ENCODE measurements at places on chromosomes 4 and X. TPM values are rescaled to one million over a fixed set of nuclear protein-coding genes. Genes with fewer than 3 reads are reported as not detected.

- no peak for DNase-seq
These were observed 19.1 kb upstream of the TEX13B start for GRCh38 chrX:108001218-108001814.

- DNase-seq: peak; percentile 10
These were observed 25.0 kb downstream of the COL4A5 start for GRCh38 chrX:108464604-108465003.

NPY1R gene
- total RNA-seq: 0.03 TPM

DNA sequence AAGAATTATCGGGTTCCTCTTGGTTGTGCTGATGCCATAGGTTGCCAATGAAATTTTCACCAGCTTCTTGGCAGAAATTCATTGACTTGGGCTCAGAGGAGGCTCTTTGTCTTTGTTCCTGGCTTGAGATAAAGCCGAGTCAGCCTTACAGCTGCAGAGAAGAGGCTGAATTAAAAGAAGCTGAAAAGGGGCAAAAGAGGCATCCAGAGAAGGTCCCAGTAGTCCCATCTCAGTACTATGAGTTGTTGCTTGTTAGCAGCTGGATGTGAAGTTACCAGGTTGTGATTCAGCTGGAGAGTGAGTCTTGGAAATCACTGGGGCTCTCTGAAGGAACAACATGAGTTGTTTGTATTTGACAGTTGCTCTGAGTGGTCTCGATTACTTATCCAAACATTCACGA is 59.7 kb downstream of the SMAD1 start:
- DNase-seq: no peak

DNA sequence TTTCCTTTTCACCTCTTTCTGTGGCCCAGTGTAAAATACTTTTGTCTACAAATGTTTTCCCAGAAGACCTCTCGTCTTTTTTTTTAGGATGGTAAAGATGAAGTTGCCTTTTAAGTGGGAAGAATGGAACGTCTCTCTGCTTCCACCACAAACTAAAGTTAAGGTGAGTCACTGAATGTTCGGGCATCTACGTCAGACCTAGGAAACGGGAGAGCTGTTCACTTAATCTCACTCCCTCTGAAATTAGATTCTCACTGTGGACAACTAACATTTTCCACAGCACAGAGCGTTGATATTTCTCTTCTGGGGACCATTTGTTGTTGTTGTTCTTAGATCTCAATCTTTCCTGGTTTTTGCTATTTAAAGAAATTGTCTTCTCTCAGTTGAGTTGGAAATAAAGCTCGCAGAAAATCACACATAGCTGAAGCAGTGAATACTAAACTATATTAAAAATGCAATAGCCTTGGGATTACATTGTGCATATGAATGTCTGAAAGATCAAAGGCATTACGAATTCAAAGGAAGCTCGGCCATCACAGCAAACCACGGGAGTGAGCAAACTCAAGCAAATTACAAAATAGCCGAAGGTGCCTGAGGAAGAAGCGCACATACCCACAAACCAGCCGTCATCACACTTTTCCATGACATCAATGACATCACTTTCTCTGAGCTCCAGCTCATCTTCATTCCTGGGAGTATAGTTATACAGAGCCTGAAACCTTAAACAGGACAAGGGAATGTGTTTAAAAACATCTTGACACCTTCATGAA is 53.9 kb upstream of the PDLIM3 start:
- DNase-seq: no peak

SYP gene
- 0.63 TPM for total RNA-seq

DNA sequence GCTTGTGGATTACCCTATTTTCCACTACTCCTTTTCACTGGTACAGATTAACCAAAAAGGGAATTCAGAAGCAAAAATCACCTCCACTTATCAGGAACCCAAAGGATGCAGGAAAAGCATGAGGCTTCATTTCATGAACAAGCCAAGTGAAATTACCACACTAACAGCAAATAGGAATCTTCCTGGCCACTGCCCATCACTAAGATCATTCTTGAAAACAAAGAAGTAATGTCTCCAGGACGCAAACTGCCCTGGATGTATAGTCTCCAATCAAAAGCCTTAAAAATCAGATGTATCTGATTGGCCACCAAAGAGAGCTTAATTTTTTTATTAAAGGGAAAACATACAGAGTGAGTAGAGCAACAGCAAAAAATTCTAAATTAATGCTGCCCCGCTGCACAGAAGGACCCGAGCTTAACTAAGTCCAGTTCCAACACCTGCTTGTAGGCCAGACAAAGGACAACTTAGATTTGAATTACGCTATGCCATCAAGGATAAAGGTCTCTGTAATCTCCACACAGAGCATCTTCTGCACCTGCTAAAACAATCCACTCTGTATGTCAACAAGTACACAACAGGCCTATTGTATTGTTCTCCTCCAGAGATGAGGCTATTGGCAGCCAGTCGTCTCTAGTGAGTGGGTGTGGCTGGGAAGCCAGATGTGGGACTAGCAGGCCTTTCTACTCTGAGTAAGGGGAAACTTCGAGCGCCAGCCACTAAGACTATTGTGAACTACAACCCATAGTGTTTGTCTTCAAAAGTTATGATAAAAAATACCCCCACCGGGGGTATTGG is 12.4 kb downstream of the ZDHHC9 start:
- DNase-seq: no peak

TRIM61 gene
- total RNA-seq: 1.7 TPM

DNA sequence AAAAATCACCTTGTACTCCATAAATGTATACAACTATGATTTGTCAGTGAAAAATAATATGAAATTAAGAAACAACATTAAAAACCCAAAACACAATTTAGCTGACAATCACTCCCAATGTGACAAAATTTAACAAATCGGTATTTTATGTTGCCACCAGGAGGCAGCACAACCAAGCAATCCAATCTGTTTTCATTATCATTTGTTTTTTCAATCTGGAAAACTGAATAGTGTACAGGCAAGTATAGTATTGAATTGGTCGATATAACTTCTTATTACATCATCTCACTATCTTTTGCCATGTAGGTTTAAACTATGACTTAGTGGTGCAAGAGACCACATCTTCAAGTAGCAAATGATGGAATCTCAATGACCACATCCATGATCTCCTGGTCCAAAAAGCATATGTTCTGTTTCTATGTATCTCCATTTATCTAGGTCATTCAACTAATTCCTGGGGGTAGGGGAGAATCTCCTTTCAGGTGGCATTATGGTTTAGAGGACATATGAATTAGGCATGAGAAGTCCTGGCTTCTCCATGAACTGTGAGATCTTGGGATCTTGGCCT is 112.9 kb upstream of the AGA start:
- DNase-seq: no peak

F9 gene
- total RNA-seq: not detected

DNA sequence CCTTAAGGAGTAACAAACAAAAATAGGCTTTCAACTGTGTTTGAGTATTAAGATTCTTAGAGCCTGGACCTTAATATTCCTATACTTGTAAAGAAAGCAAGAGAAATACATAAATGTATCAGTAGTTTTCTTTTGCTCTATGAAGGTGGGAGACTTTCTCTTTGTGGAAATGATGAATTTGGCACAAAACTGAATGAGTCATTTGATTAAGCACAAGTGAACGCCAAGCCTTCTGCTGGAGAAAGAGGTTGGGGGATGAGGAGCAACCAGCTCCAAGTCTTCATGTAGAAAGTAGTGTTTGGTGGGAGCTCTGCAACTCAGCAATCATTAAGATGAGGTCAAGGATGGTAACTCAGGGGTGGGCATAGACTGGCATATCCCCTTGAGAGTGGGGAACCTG is 49.6 kb downstream of the MEPE start:
- no peak for DNase-seq
